ENCODE measurements at places on chromosomes 5 and 9.

- DNase-seq, result no peak
Measured at GRCh38 chr9:136323371-136323789, 4.0 kb upstream of the GPSM1 start.

DNA sequence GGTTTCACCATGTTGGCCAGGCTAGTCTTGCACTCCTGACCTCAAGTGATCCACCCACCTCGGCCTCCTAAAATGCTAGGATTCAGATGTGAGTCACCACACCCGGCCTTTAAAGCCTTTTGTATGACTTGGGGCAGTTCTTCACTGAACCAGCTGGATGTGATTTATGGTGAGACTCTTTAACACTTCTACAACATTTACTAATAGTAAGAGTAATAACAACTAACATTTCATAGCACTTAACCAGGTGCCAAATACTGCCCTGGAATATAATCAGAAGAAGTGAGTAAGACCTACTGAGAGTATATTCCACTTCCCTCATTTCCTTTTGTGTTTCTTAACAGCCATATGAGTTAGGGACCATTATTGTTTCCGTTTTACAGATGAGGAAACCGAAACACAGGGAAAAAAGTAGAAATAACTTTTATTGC, 10.0 kb downstream of the ZSWIM6 start:
- DNase-seq, result no peak

DNA sequence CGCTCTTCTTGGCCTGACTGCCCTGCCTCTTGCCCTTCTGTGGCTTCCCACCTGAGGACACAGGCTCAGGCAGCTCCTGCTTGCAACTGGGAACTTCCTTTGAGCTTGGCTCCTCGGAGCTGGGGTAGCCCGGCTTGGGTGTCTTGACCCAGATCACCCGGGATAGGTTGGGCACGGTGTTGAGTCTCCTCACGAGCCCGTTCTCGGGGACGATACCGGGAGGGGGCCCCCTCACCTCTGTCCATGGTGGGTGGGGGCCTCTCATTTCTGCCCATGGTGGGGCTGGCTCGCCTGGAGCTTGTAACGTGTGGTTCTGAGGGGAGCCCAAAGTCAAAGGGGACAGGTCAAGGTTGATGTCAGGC, 7.8 kb upstream of the DDX41 start:
- DNase-seq, result no peak

DNA sequence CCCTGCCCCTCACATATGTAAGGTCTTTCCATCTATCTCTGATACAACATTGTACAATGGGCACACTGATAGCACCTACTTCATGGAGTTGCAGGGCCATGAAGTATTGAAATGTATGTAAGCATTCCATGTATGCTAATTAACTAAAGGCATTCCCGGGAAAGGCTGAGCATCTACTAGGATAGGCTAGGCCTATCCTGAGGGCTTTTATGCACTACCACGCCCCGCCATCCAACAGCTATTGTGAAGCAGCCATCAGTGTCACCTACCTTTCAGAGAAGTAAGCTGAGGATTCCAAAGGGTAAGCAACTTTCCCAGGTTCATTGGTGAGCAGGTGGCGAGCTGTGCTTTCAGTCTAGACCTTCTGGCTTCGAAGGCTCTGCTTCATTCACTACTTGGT, 47.6 kb downstream of the NSG2 start:
- DNase-seq, result no peak

DNA sequence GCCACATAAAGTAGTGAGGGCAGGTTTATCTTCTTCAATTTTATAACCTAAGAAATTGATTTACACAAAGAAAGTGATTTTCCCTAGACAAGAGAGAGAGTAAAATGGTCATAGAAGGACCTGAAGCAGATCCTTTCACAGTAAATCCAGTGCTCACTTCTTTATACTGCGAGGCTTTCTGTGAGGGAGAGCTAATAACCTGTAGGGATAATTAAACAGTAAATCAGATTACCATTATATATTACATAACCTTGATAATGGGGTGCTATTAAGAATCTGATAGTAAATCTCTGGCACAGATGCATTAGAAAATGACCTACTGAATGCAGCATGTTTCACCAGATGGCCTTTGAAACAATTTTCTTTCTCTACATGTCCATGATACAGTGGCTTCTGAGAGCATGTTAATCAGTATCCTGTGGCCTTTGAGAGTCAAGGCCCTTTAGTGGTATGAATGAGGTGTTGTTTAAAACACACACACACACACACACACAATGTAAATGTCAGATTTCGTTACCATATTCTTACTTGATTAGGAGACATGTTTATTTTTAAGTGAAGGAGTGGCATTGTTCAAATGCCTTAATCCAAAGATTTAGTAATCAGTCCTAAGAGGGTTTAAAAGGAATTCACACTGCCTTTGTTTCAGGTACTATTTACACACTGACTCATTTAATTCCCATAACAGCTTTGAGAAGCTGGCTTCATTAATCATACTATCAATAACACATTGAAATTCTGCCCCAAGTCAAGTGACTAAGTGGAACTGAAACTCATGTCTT, 124.7 kb downstream of the ALDH1A1 start:
- no peak for DNase-seq

- no peak for DNase-seq
Measured at GRCh38 chr9:119802621-119803020, 433.4 kb upstream of the BRINP1 start.

DNA sequence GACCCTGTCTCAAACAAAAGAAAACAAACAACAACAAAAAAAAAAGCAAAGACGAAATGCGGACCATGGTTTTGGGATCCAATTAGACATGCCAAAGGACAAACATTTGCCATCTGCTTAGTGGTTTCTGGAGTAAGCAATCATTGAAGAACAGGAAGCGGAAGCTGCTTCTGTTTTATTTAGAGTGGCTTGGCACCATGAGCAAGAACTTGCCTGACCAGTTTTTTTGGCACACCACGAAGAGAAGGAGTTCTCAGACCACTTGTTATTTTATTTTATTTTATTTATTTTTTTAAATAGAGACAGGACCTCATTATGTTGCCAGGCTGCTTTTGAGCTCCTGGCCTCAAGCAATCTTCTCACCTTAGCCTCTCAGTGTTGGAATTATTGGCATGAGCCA, 17.0 kb downstream of the BTF3 start:
- no peak for DNase-seq

DNA sequence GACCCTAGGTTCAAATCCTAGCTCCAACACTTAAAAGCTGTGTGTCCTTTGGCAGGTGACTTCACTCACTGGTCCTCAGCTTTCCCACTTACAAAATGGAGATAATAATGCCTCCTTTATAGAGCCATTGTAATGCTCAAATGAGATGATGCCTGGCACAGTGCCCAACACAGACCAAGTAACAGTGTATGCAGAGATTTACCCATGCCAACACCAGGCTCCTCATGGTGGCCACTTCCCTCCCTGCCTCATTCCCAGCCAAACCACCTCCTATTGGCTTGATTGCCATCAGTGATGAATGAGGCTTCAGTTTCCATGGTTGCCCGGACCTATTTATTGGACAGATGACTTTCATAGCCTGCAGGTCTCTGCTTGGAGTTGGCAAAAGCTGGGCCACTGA, 469.4 kb downstream of the CDK5RAP2 start:
- no peak for DNase-seq

- no peak for DNase-seq
Measured at GRCh38 chr5:107153283-107153682, 517.5 kb downstream of the EFNA5 start.

GRCh38 chr9:77864211-77864889, 167.3 kb downstream of the GNAQ start:
- DNase-seq, result no peak

DNA sequence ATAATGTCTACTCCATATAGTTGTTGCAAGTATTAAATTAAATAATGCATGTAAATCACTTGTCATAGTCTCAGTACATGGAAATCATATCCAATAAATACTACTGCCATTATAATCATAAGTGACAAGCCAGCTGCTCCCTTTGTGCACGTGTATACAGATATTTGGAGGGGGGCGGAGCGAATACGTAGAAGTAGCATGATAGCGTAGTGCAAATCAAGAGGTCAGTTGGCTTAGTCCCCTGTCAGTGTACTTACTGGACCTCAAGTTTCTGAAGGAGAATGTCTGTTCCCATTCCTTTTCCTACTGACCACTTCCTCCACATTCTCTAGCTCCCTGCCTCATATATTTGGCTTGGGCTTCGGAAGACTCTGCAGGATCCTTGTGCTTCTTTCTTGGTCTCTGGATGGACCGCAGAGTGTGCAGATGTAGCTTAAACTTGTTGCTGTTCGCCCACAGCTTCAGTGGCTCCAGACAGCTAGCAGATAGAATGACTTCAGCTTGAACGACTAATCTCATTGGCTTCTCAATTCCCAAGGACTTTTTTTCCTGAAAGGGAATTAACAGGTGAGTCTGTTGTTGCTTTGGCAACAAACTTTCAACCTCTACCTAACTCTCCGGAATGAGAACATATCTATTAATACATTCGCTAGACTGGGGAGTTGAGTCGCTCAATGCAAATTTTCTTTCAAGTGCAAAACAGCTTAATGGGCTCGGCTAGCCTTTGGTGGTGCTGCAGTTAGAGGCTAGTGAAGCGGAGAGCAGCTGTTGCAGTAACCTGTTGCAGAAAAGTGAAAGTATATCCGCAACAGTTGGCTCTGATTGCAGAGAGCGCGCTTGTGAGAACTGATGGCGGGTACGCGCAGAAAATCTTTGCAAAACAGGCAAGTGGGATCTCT, at the start of gene PCDHB1:
Gene PCDHB1, plus strand, starts transcription at position 753 of the 899 bp plus-strand sequence. Its CDS starts 97 bp downstream, at position 850.
- no peak for DNase-seq

- DNase-seq, result no peak
Measured at GRCh38 chr5:88787856-88788255, 95.1 kb downstream of the MEF2C start.

DNA sequence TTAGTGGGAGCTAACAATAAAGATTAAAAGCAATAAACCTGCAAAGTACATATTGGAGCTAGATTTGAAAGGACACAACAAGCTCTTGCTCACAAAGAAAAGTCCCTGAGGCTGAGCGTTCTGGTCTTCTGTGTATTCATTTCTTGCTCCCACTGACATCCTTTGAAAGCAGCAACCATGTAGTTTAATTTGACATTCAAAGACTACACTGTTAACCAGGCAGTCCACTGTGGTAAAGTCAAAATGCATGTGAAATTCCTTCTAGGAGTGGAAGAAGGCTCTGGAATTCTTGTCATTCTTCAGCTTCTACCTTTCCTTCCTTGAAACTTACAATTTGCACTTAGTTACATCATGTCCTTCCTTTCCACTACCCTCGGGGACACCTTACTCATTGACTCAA, 480.7 kb downstream of the CSNK1G3 start:
- DNase-seq, result no peak

DNA sequence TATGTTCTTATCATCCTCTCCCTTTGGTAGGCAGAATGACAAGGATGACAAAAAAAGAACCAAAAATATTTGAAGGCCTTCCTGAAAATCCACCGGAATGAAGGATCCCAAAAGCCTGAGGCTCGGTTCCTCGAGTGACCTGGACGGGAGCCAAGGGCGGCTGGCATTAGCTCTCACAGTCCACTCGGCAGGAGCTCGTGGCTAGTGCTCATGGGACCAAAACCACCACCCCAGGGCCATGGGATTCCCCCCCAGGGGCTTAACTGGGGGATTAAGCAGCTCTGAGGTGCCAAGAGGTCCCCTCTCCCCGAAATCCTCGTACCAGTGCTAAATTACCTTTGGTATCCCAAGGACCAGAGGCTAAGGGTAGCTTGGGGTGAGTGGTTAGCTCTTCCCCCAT, 586 bp upstream of the PDZD2 start:
- DNase-seq, result no peak

DNA sequence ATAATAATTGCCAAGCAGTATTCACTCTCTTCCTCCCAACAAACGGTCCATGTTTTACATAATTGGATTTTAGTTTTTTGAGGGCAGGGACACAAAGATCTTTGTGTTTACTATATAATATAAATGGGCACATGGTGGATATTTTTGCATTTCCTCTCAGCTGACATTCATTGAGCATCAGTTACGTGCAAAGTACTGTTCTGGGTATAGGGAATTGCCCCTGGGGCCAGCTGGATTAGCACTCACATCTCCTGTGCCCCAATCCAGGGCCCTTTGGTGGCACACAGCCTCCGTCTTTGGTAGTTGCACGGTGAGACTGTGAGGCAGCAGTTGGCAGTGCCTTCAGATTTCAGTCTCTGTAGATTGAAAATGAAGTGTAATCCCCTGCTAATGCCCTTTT, 1.6 kb downstream of the TDRD7 start:
- no peak for DNase-seq

DNA sequence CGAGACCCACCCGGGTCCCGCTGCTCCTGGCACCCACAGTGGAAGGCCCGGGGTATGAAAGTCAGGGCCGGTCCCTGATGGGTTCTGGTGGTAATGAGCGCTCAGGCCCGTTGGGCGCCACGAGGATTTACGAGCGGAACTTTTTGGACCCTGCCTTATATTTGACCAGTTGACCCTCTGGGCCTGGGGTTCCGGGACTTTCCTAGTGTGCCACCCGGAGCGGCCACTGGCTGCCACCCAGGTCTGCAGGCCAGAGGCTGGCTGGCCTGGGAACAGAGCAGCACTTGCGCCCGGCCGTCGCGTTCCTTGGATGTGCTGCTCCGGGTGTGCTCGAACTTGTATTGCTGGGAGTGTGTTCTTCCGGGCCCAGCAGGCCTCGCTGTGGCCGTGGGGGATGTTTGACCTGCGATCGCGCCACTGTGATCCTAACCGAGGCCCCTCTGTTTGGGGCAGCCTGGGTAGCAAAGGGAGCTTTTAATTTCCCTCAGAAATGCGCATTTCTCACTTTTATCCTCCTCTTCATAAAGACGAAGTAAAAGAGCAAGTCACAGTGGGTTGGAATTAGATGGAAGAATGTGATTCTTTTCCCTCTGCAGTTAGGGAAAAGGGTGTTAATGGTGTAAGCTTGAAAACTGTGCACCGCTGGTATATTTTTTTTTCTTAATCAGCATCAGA, 1.2 kb downstream of the F2RL1 start:
- no peak for DNase-seq

GRCh38 chr9:129487658-129488483, 133.0 kb downstream of the C9orf50 start:
- DNase-seq, result no peak

GRCh38 chr5:120655828-120656435, 191.8 kb downstream of the PRR16 start:
- DNase-seq, result no peak

GRCh38 chr9:93304574-93305496, 120.9 kb downstream of the WNK2 start:
- DNase-seq, result no peak

DNA sequence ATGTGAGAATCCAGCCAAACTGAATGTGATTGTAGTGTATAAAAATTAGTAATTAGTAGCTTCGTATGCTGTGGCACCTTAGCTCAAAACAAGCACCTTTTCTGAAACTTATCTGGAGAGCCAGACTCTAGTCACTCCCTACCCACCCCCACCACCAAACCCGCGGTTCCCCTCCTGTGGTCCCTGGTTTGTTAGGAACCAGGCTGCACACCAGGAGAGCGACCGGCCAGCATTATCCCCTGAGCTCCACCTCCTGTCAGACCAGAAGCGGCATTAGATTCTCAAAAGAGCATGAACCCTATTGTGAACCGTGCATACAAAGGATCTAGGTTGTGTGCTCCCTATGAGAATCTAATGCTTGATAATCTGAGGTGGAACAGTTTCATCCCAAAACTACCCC, 498.6 kb downstream of the CHSY3 start:
- no peak for DNase-seq

- DNase-seq, result no peak
Measured at GRCh38 chr5:124764585-124764984, 18.1 kb upstream of the ZNF608 start.

- no peak for DNase-seq
Measured at GRCh38 chr5:31754358-31754704, 115.4 kb downstream of the PDZD2 start.

- DNase-seq, result no peak
Measured at GRCh38 chr5:131393498-131393968, 129.7 kb downstream of the CDC42SE2 start.
